DMS53 (cell line): ENCODE measurements at places on chromosomes 12 and 14.

DNA sequence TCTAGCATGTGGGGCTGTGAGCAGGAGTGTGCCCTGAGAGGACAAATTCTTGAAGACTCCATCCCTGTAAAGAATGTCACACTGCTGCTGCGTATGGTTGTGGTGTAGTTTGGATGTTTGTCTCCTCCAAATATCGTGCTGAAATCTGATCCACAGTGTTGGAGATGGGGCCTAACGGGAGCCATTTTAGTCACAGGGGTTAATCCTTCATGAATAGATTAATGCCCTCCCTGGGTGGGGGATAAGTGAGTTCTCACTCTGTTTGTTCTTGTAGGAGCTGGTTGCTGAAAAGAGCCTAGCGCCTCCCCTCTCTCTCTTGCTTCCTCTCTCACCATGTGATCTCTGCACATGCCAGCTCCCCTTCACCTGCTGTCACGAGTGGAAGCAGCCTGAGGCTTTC lies 94.5 kb upstream of the VASH1 start:
- no peak for DNase-seq

- no peak for DNase-seq
These were observed 41.0 kb upstream of the KCNJ8 start for GRCh38 chr12:21815306-21816062.

GRCh38 chr12:23760495-23760894 lies 189.0 kb downstream of the SOX5 start:
- DNase-seq: peak; percentile 53

GRCh38 chr14:103378038-103378854 lies 7.0 kb upstream of the MARK3 start:
- no peak for DNase-seq

DNA sequence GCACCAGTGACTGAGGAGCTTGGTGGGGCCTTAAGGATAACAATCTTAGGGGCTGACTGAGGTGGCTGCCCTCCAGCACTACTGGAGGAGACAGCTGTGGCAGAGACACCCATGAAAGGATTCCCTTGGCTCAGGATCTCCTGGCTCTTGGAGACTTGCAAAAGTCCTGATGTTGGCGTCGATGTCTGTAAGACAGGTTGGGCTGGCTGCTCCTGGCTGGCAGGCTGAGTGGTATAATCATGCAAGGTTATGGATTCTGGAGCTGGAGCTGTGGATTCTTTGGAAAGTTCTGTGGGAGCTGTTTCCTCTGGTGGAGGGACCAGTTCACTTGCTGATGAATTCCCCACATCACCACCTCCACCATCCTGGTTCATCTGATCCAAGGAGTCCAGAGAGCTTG lies 24.8 kb downstream of the CHD8 start:
- DNase-seq: no peak

GRCh38 chr14:93999573-93999972 lies 2.5 kb downstream of the CCDC197 start:
- no peak for DNase-seq

- no peak for DNase-seq
These were observed 218.6 kb downstream of the ATP23 start for GRCh38 chr12:58159941-58160340.

- peak; percentile 45 for DNase-seq
These were observed 43.5 kb downstream of the ERH start for GRCh38 chr14:69354383-69355153.

- DNase-seq: no peak
These were observed 230.4 kb downstream of the SSPN start for GRCh38 chr12:26425587-26426260.

GRCh38 chr12:57615637-57616036 lies 4.4 kb downstream of the ARHGEF25 start:
- no peak for DNase-seq

DNA sequence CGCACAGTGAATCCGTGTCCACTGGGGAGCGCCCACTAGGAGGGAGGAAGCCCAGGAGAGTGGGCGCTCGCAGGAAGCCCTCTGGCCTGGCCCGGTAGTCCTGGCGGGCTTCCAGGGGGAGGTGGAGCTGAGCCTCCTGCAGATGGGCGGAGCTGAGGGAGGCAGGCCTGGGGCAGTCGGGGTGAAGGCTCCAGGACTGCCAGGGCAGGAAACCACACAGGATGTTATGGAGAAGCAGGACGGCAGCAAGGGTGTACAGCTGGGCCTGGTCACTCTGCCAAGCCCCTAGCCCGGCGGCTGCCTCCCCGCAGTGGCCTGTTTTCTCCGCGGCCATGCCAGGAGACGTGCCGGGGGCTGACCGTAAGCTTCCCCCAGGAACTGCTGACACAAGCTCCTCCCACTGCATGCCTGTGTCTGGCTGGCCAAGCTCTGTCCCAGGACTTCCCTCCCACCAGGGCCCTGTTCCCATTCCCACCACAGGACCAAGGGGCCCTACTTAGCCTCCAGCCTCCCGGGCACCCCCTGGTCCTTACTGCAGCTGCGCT lies 143.4 kb upstream of the C14orf180 start:
- DNase-seq: no peak

GRCh38 chr12:49923880-49924556 lies 20.3 kb upstream of the FAIM2 start:
- no peak for DNase-seq

DNA sequence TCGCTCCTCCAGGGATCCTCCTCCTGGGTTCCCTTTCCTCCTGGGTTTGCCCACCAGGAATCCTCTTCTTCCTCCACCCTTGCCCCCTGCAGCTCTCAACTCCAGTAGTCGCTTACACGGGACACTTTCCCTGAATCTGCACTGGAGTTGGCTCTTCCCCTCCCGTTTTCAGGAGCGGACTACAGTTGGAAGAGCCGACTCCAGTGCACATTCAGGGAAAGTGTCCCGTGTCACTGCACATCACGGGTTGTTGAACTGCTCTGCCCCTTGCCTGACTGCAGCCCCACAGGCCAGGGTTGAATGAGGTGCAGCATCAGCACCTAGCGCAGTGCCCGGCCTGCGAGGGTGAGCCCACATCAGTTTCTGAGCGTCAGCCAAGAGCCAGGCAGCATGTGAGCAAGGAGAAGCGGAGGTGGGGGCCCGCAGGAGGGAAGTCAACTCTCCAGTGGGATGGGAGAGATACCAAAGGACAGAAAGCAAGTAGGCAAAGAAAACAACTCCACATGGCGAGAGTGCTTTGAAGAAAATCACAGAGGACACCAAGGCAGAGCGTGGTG lies 13.1 kb downstream of the RAPGEF3 start:
- DNase-seq: no peak
